ENCODE measurements at places on chromosomes 4 and X. TPM values are rescaled to one million over a fixed set of nuclear protein-coding genes. Genes with fewer than 3 reads are reported as not detected.

DNA sequence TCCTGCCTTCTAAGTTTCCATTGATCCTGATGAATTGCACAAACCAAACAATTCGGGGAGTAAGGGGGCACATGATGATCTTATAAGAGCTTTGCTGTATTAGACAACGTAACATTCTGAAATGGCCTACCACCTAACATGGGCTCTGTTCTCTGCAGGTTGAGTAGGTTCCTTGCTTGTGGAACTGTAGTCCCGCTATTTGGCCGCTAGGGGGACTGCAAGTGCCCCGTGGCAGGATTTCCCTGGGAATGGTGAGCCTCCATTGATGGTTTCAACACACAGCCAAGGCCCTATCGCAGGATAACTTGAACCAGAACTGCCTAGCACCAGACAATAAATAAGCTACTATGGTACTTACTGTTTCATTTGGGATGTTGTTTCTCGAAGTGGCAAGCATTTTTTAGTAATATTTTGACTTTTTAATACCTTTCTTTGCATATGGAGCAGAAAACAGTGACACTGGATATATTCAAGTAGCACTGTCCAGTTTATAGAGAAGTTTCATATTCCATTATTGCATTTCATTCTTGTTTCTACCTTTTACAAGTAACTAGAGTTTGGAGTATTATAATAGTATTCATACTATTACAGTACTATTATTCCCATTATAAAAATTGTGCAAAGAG, 11.9 kb downstream of the AR start:
- no peak for DNase-seq
- no peak overlapping the region for H3K4me3 ChIP-seq
- no peaks in the 10 kb centered on the region for H3K36me3 ChIP-seq
- H3K27me3 ChIP-seq: peaks cover 16% of the 10 kb centered on the region
- no peak overlapping the region for H3K27ac ChIP-seq

DNA sequence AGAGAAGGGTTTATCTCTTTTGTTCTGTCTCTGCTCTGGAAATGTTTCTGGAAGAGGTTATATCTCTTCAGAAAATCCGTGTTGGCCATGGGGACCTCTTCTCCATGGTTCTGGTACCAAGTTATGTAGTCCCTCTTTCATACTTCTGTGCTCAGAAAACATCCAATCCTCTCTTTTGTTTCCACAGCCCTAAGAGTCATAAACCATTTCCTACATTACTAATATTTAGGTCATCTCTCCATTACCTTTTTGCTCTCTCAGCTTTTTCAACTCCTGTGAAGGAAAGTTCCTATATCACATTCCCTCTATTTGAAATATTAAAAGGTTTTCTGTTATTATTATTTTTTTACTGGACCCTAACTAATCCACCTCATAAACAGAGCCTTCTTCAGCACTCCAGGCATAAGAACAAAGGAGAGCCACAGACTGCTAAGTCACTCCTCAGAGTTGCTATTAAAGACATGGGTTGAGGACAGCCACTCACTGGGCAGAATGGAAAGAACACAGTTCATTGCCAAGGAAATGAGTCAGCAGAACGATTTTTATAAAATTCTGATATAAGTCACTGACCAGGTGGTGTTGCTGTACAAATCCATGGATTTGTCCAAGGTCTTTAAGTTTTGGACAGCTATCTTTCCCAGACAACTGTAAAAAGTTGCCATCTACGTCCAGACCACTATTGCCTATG, 122.4 kb upstream of the NPY2R start:
- no peak for DNase-seq
- no peaks in the 10 kb centered on the region for H3K36me3 ChIP-seq
- H3K4me1 ChIP-seq: no peaks in the 10 kb centered on the region
- no peak overlapping the region for H3K4me3 ChIP-seq

DNA sequence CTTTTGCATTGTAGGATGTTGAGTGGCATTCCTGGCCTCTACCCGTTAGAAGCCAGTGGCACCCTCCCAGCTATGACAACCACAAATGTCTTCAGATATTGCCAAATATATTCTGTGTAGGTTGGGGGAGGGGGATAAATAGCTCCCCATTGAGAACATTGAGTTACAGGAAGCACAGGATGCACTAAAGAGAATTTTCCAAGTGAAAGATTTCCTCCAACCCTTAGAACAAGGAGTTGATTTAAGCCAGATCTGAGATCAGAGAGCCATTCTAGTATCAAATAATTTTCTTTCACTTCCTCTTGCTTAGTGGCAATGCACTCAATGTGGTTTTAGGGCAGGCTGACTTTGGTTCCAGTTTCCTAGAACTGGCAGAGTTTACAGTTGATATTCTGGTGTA, 436.6 kb downstream of the C4orf33 start:
- H3K27ac ChIP-seq: no peak overlapping the region
- no peak overlapping the region for H3K4me3 ChIP-seq

DNA sequence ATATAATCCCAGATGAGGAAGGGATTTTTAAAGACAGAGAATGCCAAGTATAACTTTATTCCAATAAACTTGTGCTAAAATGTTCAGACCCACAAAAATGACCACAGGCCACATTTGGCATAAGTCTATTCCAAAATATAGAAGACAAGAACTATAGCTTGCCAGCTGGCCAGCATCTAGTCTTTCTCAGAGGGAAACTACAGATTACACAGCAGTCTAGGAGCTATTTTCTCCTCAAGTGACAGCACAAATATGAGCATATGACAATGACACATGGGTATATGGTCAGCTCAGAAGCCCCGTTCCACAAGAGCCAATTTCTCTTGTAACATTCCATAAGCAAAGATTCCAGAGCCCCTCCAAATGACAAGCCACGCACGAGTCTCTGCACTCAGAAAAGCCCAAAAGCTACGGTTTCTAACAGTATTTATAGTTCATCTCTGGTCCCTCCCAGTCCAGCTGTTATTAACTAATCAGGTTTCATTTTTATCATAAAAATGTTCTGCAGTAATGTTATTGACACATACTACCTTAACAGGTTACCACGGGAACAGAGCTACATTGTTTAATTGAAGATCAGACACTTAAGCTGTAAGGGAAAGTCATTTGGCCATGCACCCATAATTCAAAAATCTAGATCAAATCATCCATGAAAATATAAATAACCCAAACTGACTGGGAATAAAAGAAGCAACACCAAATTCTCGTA, 70.3 kb downstream of the RAB28 start:
- no peak for DNase-seq
- H3K27me3 ChIP-seq: no peaks in the 10 kb centered on the region
- H3K4me3 ChIP-seq: no peak overlapping the region
- no peak overlapping the region for H3K27ac ChIP-seq
- H3K36me3 ChIP-seq: no peaks in the 10 kb centered on the region

DNA sequence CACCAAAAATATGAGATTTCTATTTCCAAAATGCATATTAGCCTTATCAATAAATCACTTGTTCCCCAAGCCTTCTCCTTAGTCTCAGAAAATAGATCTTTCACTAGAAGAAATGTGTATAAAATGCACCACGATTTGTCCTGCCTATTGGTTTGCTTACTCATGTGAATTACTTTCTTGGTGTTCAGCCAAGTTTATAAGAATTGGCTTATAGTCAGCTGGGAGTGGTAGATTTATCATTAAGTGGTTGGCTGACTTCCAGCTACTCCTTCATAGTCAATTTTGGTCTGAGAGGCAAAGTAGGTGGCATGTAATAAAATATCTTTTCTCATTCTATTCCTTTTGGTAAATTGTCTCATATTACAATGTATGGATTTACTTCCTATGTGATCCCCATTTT, 1.3 kb downstream of the SULT1E1 start:
- no peaks in the 10 kb centered on the region for H3K36me3 ChIP-seq
- no peaks in the 10 kb centered on the region for H3K4me1 ChIP-seq
- no peak for DNase-seq
- no peak overlapping the region for H3K27ac ChIP-seq
- no peaks in the 10 kb centered on the region for H3K27me3 ChIP-seq

Gene BMP3
- total RNA-seq: 2.6 TPM
